ENCODE measurements at places on chromosomes 6 and 20.

GRCh38 chr6:167472880-167473279, 148.0 kb downstream of the TTLL2 start:
- DNase-seq: no peak

- no peak for DNase-seq
Observed at GRCh38 chr6:79064635-79065034, 13.4 kb downstream of the PHIP start.

DNA sequence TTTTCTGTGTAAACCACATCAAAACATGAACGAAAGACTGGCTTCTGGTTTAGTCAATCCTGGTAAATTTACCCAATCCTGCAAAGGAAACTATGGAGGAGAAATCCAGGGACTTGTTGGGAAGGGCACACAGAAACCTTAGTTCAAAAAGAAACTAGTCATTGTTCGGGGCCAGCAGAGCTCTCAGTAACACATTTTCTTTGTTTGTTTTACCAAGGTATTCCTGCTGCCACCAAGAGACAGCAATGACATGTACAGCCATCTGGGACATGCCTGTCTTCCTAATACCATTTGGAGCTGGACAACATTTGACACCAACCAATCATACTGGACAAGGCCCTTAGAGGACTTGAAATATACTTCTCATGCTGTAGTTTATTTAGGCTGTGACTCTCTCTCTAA, 8.3 kb downstream of the OARD1 start:
- DNase-seq: no peak

GRCh38 chr20:6582449-6582848, 185.0 kb upstream of the BMP2 start:
- DNase-seq: no peak

DNA sequence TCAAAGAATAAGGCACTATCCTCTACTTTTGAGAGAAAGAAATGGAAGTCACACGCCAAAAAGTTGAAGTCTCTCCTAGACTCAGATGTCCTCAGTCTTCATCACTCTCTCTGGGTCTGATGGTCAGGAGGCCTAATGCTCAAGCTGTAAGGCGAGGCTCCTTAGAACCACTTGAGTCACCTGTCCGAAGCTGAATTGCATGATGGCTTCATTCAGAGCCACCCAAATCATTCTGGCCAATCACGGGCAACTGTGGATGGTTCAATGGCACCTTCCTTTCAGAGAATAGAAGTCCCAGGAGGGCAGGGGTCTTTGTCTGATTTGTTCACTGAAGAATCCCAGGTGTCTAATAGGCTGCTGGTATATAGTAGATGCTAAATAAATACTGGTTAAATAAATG, 69.4 kb upstream of the RNF24 start:
- DNase-seq: no peak

DNA sequence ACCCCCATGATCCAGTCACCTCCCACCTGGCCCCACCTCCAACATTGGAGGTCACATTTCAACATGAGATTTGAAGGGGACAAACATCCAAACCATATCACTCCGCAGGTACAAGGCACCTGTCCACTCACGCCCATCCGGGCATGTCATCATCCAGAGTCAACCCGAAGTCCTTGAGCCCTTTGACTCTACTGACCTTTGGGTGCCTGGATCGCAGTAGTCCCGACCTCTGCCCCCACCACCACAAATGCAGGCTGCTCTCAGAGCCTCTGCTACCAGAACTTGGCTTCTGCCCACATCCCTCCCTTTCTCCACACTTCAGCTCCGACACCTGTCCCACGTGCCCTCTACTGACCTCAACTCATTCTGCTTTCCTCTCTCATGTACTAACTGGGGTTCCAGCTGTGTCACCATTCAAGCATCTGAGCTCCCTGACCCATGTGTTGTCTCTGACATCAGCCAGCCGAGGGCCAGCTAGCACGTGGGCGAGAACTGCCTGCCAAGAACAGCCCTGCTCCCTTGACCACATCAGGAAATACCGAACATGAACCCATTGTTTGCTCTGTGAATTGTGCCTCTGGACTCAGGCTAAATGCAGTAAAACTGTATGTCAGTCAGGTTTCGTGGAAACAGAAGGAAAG, 498.3 kb upstream of the SULF2 start:
- peak; percentile 73 for DNase-seq

- no peak for DNase-seq
Observed at GRCh38 chr20:10119336-10119735, 84.5 kb downstream of the ANKEF1 start.

DNA sequence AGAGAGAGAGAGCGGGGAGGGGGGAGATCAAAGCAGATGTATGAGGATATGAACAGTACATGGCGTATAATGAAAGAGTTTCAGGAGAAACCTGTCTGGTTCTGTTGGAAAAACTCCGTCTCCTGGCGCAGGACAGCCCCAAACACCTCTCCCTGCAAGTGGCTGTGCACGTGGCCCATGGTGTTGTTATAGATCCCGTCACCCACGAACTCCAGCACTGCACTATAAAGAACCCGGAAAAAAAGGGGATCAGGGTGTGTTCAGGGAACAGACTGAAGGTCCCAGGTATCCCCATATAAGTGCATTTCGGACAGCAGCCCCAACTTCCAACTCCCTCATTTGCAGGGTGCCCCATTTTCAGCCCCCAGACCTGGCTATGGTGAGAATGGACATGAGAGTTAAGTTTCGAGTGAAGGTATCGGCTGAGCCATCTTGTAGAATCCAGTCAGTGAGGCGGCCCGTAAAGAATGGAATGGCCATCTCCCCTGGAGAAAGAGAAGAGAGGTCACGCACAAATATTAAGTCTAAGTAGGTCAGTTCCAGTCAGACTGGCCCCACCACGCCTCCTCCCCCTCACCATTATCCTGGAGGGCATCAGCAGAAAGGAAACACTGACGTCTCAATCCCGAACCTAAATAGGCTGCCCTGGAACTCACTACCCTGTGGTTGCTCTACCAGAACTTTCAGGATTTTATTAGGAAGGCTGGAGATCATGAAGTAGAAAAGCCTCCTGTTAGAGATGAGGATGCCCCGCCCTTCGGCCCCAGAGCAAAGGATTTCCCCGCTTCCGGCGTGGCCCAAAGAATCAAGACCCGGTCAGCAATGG, 1.3 kb downstream of the TAP1 start:
- DNase-seq: no peak

DNA sequence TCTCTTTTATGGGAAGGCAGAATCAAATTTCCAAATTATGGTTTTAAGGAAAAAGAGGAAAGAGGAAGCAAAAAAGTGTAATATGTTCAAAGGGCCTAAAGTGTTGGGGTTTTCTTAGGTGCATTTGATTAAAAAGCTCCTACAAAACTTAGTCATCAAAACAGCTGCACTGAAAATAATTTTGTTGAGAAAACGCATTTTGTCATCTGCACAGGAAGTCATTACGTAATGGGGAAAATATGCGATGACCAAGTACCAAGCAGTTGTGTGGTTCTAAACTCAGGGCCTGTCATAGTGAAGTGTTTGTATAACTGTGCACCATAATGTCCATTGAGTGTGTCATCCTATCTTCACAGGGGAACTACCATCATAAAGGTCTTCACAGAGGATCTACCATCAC, 15.6 kb downstream of the HAO1 start:
- DNase-seq: peak; percentile 92

DNA sequence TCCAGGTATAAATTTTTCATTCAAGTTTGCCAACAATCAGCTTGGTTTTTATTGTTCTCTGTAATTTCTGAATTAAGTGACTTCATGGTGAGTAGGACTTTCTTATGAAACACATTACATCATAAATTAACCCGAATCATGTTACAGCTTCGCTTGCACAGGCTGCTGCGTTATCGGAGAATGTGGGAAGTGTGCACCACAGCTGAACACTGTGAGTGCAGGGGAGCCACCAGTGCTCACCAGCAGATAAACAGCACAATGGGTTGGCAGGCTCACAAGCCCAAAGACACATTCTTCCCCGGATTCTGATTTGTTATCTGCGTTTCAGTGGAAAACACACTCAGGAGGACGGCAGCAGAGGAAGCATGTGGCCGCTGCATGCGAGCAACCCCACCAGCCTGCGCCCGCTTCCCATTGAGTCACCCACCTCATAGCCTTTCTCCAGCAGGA, 121.1 kb downstream of the GMDS start:
- peak; percentile 9 for DNase-seq

GRCh38 chr6:28841290-28841689, 82.5 kb downstream of the TRIM27 start:
- DNase-seq: no peak

DNA sequence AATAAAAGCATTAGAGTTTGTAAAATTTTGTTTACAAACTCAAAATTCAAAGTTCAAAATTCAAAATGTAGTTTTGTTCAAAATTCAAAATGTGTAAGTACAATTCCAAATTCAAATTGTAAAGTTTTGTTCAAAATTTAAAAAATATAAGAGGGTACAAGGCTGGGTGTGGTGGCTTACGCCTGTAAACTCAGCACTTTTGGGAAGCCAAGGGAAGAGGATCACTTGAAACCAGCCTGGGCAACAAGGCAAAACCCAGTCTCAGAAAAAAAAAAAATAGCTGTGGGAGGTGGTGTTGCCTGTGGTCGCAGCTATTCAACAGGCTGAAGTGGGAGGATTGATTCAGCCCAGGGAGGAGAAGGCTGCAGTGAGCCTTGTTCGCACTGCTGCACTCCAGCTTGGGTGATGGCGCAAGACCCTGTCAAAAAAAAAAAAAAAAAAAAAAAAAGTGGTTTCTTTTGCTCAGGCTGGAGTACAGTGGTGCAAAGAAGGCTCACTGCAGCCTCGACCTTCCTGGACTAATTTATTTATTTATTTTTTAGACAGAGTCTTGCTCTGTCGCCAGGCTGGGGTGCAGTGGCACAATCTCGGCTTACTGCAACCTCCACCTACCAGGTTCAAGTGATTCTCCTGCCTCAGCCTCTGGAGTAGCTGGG, 5.4 kb upstream of the ZBTB12 start:
- peak; percentile 84 for DNase-seq

- no peak for DNase-seq
Observed at GRCh38 chr20:18712882-18713281, 100.7 kb upstream of the SCP2D1 start.

GRCh38 chr20:396619-397431, 11.3 kb upstream of the RBCK1 start:
- no peak for DNase-seq

DNA sequence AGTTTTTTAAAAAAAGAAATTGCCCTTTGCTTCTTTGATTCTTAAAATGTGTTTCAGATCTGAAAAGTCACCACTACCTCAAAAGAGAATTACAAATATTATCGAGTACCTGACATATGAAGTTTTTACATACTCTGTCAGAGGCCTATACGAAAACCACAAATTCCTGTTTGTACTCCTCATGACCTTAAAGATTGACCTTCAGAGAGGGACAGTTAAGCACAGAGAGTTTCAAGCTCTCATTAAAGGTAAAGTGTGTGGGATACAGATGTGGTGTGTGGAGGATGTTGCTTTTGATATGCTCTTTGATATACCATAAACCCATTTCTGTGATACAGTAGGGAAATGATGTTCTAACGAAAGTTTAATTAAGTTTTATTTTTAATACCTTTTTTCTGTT, 109.8 kb upstream of the GLP1R start:
- no peak for DNase-seq

GRCh38 chr6:139954463-139955071, 580.1 kb upstream of the CITED2 start:
- DNase-seq: no peak

- DNase-seq: peak; percentile 61
Observed at GRCh38 chr6:28124350-28124970, at the start of gene ZSCAN16. Gene ZSCAN16, plus strand, starts transcription at chr6:28124609. Its CDS starts 835 bp downstream, at chr6:28125444.

DNA sequence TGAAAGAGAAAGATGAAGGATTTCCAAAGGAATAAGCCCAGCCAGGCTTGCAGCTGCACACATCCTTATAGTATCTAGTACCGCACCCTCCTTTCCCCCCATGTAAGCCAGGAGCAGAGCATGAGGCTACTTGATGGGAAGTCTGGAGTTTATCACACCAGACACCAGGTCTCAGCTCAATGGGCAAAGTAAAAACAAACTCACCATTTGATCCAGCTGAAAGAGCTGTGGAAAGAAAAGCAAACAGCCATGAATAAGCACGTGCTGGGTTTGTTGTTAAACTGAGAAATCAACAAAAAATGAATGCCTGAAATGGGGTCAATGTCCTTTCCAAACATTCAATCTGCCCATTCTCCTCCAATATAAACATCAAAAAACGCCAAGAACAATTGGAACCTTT, 50.6 kb upstream of the MAP7 start:
- DNase-seq: no peak

DNA sequence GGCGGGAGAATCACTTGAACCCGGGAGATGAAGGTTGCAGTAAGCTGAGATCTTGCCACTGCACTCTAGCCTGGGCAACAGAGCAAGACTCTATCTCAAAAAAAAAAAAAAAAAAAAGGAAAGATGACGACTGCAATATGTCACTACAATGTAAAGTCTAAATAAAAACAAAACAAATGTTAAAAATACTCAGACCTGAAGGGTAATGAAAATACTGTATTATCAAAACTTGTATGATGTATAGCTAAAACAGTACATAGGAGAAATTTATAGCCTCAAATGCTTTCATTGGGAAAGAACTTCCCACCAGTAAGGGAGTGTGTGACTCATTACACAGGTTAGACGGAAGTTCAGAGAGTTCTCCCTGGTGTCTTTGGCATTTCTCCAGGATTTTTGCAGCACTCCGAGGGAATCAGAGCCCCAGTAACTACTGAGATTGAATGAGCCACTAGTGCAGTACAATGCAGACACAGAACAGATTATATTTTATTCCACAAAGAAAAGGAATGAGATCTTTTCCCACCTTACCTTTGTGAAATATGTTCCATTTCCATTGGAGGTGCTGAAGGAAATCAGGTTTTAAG, 12.5 kb upstream of the RALGAPB start:
- DNase-seq: peak; percentile 81

DNA sequence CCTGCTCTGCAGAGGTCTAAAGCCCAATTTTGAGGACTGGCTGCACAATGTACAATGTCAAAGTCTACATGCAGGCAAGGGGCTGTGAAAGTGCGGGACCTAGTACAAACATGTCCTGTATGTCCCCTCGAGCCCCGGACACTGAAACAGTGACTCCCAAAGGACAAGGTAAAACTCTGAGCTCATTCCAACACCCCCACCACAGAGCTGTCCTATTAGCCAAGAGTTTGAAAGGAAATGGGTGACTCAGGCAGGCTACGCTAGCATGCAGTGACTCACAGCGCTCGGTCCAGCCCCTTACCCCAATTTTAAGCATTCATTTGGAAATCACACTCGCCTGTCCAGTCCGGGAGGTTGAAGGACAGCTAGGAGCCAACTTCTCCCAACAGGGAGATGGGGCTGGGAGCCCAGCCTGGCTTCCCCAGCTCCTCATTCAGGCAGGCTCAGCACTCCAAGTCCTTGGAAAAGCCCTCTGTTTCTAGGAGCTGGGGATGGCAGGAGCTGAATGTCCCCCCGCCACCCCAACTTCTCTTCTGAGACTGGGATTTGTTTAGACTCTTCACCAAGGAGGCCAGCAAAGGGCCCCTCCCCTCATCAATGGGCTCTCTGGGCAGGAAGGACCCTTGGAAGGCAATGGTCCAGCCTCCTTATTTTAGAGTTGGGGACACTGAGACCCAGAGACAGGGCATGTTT, 3.9 kb downstream of the SDC4 start:
- peak; percentile 94 for DNase-seq

DNA sequence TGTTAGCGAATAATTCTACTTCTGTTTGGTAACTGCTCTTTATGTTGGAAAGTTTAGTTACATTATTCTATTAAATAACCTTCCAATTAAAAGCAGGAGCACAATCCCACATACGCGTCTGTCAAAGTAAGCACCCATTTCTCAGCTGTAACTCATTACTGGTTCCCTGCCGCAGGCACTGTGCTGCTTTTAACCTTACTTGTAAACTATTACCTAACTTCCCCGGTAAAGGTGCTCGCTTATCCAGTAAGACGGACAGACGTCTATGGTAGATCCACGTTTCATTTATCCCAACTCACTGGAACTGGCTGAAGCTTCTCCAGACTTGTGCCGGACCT, 529 bp upstream of the ENPP4 start:
- DNase-seq: no peak

- peak; percentile 24 for DNase-seq
Observed at GRCh38 chr20:49821870-49822331, 9.3 kb downstream of the SLC9A8 start.
